CD8-positive, alpha-beta memory T cell (primary cell): ENCODE measurements at places on chromosomes 11 and 22. TPM values are rescaled to one million over a fixed set of nuclear protein-coding genes. Genes with fewer than 3 reads are reported as not detected.
A peak's percentile ranks its signal among the peaks of the same experiment; 100 is the strongest.

WBP2NL gene
- polyA plus RNA-seq: 0.70 TPM

DNA sequence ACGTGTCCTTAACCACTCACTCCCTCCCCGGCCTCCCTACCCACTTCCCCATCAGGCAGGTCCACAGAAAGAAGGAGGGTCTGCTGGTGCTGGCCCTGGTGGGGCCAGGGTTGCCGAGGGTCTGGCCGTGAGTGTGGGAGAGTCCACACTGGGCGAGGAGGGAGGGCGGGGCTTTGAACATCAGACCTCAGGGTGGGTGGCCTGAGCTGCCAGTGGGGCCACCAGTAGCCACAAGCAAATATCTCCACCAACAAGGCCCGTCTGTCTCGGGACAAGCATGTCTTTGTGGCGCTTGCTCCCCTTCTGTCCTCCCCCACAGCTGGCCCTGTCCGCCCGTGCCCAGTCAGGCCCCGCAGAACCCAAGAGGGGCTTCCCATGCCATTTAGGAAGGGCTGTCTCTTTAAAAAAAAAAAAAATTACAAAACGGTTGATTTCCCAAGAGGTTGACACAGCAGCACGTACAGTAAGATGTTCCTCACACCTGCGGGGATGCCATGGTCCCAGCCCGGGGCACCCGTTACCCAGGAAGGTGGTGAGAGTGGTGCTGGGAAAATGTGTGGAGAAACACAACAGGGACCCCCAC lies 17.7 kb upstream of the TALDO1 start:
- no peak for DNase-seq

MAPK8IP1 gene
- polyA plus RNA-seq: 0.23 TPM

GRCh38 chr11:76026281-76026680 lies 180.0 kb downstream of the WNT11 start:
- no peak for DNase-seq

MIAT gene
- polyA plus RNA-seq: 3.9 TPM

DNA sequence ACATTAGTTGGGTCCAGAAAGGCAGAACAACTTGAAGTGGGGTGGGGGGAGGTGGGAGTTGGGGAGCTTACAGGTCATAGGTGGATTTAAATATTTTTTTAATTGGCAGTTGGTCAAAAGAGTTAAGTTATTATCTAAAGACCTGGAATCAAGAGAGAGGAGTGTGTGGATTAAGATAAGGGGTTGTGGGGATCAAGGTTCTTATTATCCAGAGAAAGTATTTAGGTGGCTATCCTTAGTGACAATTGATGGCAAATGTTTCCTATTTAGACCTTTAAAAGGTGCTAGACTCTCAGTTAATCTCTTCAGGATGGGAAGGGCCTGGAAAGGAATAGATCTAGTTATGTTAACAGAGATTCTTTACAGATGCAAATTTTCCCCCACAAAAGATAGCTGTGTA lies 120.7 kb upstream of the OR9Q1 start:
- no peak for DNase-seq

- DNase-seq: no peak
Observed at GRCh38 chr22:24706054-24706453, 68.5 kb downstream of the PIWIL3 start.

- no peak for DNase-seq
Observed at GRCh38 chr11:92682952-92683351, 286.5 kb upstream of the MTNR1B start.

CDHR5 gene
- polyA plus RNA-seq: not detected

DNA sequence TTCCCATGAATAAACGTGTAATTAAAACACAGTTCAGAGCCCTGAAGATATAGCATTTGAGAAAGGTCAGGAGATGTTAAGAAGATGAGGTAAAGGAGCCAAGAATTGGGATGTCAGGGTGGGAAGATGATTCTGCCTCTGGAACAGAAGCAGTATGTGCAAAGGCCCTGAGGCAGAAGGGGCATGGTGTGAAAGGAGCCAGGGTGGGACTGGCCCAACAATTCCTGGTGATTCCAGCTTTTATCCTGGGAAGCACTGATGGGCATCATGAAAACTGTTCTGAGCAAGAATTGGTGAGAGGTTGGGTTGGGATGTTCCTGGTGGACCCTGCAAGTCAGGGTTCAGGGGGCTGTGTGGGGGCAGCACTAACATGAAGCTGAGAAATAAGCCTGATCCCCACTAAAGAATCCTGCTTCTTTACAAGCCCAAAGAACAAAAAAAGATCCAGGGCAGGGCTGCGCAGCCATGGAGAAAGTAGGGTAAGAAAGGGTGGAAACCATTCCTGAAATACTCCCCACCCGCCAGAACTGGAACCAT lies 2.5 kb upstream of the FXYD6 start:
- DNase-seq: no peak

DNA sequence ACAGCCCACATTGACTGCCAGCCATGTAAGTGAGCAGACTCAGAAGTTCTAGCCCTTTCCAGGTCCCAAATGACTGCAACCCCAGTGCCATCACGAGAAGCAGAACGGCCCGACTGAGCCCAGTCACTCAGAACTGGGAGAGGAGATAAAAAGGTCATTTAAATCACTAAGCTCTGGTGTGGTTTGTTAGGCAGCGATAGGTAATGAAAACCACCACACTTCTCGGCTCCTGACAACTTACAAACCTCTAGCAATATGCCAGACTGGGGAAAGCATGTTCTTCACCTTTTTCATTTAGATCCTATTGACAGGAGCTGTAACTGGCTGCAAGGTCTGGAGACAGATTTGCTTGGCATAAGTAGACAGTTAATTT lies 6.7 kb downstream of the SLC15A3 start:
- no peak for DNase-seq

GRCh38 chr11:131644204-131644795 lies 273.9 kb downstream of the NTM start:
- no peak for DNase-seq

- peak; percentile 63 for DNase-seq
Observed at GRCh38 chr11:46237248-46238077, 40.0 kb upstream of the CREB3L1 start.
